ENCODE measurements at places on chromosomes 5 and 9.

DNA sequence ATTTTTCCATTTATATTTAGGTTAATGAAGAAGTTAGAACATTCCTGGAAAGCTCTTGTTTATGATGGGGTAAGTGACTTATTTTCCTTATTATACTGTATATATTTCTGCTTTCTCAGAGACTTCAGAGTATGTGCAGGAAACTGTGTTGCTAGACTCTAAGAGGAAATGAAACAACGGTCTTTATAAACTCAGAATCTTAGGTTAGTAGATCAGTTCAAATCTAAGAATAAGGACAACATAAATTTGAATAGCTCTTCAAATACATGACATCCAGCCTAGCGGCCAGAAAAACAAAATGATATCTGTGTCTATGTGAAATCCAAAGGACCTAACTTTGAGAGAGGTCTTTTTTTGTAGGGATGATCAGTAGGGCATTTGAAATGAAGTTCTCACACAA, 94.3 kb downstream of the PRKACG start:
- DNase-seq: no peak

GRCh38 chr9:137406876-137407589, 15.9 kb downstream of the EXD3 start:
- peak; percentile 27 for DNase-seq

DNA sequence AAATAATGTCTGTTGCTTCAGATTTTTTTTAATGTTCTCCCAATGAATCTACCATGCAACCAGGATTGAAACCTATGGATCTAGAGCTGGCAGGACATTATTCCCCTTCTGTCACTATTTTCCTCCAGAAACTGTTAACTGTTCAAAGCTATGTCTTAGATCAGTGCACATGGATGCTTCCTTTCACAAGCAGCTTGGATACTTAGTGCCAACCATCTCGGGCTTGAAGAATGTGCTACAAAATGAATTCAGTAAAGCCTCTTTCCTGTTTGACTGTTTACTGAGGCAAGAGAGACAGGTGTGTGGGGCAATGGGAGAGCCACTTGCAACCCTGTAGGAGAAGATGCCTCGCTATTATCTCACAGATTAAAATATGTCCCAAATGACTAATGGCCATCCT, 774.8 kb downstream of the KCTD16 start:
- DNase-seq: no peak

DNA sequence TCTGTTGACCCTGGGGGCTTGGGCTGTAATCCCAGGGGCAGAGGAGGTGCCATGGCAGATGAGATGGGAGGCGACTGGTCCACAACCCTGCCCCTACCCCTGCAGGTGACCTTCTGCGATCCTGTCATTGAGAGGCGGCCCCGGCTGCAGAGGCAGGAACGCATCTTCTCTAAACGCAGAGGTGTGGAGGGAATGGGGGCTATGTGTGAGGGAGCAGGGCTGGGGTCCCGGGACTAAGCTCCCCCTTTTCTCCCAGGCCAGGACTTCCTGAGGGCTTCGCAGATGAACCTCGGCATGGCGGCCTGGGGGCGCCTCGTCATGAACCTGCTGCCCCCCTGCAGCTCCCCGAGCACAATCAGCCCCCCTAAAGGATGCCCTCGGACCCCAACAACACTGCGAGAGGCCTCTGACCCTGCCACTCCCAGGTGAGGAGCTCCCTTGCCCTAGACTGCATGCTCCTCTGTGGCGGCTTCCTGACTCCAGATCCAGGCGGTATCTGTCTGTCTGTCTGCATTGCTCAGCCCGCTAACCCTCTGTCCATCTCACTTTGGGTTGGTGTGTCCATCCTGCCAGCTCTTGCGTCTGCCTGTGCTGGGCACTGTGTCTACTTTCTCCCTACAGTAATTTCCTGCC, 9.9 kb downstream of the ZDHHC12 start:
- DNase-seq: no peak

GRCh38 chr5:130963798-130964197, 201.3 kb downstream of the HINT1 start:
- DNase-seq: no peak

GRCh38 chr9:94586814-94587213, 6.8 kb downstream of the FBP2 start:
- no peak for DNase-seq

GRCh38 chr5:173155912-173156311, 11.6 kb downstream of the BNIP1 start:
- DNase-seq: no peak

GRCh38 chr5:15056988-15057592, 185.5 kb upstream of the ANKH start:
- DNase-seq: no peak

DNA sequence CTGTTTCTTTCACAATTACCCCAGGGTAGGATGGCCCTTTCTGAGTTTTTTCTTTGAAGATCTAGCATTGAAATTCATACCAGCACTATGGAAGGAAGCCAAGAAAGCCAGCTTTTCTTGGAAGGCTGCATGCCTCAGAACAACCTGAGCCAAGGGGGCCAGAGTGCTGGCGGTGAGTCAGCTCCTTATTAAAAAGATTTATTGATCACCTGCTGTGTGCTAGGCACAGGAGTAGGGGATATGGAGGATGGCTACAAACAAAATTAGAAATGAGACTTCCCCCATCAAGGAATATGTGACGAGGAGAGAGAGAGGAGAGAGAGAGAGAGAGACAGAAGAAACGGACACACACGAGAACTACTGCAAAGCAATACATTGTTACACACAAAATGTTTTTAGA, 184.6 kb upstream of the PUM3 start:
- DNase-seq: peak; percentile 50

GRCh38 chr9:22342491-22343217, 104.0 kb upstream of the DMRTA1 start:
- no peak for DNase-seq

DNA sequence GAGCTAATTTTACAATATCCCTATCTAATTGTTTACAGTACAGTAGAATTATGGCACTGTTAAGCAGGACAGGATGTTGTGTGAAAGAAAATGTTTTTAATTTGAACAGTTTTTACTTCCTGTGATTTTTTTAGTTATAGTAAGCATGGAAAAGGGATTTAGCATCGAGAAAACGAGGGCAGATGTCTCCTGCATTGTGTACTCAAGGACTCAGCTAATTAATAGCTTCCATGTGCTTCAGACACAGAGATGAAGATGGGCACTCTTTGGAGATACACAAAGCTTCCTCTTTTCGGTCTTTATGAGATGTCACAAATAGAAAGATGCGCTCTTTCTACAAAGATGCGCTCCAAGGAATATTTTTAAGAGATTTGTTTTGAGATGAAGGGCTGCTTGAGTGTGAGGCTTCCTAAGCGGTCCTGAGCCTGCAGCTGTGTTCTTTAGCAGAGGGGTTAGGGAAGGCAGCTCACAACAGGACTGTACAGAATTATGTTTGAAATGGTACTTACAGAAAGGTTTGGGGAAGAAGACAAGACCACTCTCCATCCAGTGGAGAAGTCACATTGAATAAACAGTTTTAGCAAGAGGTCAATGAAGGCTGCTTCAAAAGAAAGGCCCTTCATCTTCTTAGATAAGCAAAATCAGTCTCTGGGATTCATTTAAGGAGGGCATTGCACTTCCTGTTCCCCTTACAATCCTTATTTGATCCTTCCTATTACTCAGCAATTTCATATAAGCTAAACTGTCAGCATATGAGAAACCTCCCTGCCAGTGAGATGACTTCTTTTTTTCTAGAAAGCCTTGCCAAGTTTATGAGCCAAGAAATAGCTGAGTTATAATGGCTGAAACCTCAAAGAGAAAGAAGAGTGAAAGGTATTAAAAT, 311.5 kb downstream of the EFNA5 start:
- DNase-seq: no peak

GRCh38 chr9:86649913-86650312, 295.7 kb upstream of the TUT7 start:
- DNase-seq: no peak

DNA sequence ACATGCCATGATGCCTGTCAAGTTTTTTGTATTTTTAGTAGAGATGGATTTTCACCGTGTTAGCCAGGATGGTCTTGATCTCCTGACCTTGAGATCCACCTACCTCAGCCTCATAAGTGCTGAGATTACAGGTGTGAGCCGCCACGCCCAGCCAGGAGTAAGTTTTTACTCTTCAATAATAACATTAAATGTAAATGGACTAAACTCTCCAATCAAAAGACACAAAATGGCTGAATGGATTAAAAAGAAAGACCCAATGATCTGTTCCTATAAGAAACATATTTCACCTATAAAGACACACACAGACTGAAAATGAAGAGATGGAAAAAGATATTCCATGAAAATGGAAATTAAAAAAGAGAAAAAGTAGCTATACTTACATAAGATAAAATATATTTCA, 37.2 kb upstream of the ISOC1 start:
- DNase-seq: no peak

DNA sequence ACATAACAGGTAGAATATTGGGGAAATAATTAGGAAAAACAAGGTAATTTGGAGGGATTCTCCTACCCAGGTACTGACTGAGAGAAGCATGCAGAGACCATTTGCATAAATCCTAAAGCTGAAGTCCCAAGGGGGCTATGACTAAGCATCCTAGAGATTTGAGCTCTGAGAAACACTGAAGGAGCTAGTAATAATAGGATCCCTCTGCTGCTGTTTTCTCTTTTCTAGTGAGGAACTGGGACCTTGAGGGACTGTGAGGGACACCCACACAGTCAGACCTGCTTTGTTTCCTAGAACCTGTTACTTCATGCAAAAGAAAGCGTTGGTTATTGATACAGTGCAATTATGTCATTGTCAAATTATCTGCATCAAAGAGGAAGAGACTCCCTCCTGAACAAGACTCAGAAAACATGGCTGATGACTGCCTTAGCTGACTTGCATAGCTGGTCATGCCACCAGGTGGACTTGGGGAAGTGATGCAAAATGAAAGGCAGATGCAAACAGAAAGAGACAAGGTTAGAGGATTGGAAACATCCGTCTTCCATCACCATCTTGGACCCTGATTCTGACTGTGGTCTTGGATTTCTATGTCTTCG, 335.4 kb downstream of the NTRK2 start:
- no peak for DNase-seq

- DNase-seq: no peak
Observed at GRCh38 chr9:2126331-2126803, 111.2 kb downstream of the SMARCA2 start.

DNA sequence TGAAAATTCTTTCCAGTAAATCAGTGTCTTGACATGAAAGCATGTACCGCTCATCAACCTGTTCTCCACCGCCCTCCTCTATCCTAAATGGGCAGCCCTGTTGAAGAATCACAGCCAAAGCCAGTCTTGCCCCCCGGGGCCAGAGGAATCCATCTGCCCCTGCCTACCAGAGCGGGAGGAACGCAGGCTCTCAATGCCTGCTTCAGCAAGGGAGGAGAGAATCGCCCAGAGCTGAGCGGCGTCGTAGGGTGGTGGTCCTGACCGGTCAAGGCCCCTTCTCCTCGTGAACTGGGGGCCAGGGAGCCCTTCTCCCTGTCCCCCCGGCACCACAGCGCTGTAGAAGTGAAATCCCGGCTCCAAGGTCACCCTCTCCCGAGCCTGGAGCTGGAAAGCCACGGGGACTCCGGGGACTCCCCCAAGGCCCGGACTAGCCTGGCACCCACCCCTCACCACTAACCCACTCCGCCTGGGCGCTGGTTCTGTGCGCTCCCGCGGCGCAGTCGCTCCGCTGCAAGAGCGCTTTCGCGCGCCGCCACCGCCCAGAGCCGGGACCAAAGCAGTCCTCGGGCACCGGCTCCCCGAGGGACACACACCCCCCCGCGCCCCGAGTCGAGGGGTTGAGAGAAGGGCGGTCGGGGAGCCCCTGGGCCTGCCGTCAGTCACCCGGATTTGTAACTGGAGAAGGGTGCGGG, 718 bp upstream of the TMEM215 start:
- no peak for DNase-seq

GRCh38 chr9:131618785-131619184, 73.5 kb downstream of the PRRT1B start:
- no peak for DNase-seq

DNA sequence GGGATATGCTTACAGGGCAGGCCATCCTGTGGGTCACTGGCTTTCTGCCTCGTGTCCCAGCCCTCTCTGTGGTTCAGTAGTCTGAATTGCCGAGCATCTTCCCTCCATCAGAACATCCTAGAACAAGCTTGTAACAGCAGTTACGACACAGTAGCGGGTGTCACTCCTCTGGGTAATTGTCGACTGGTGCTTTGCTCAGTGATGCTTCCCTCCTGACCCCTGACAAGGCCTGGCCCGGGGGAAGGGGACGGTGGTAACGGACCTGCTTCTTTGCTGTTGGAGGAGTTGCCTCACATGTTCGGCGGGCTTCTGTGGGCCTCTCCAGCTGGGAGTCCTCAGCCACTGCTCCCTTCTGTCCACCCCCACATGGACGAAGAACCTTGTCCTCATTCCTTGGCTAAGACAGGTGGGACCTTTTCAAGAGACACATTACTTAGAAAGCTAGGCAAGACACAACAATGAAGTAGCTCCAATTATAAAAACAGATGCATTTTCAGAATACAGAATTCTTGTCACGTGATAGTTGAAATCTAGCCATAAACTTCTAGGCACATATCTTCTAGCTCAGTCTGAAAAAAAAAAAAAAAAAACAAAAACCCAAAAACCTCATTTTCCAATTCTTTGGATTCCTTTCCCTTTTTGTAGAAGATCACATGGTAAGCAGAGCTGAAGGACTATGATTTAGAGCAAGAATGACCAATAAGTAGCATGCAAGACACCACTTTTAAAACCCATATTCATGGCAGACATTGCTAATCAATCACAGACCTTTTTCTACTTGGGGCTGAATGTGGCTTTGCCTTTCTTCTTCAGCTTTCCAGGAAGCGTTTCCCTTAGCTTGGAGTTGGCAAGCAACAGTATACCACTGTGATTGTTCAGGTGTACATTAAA, 25.0 kb downstream of the HMCN2 start:
- DNase-seq: no peak

- DNase-seq: no peak
Observed at GRCh38 chr5:166596043-166596442, 1695.4 kb upstream of the WWC1 start.

- no peak for DNase-seq
Observed at GRCh38 chr9:35669331-35670145, 4.2 kb upstream of the CA9 start.

DNA sequence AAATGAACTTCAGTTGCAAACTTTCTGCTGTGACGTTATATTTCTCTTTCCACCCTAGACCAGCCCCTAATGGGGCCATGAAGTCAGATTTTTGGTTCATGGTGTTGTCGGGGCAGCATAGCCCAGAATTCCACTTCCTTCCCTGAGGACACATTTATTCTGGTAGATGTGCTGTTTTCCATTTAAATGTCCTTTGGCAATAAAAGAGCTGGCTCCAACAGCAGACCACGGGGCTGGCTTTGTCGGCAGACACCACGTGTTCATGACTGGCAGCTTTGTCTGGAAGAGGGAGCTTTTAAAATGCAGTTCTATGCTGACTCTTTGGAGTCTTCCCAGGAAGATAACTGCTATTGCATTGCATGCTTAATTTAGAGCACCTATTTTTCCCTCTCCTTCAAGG, 17.6 kb upstream of the LCP2 start:
- DNase-seq: no peak

GRCh38 chr5:91277093-91277626, 106.0 kb downstream of the ARRDC3 start:
- no peak for DNase-seq

DNA sequence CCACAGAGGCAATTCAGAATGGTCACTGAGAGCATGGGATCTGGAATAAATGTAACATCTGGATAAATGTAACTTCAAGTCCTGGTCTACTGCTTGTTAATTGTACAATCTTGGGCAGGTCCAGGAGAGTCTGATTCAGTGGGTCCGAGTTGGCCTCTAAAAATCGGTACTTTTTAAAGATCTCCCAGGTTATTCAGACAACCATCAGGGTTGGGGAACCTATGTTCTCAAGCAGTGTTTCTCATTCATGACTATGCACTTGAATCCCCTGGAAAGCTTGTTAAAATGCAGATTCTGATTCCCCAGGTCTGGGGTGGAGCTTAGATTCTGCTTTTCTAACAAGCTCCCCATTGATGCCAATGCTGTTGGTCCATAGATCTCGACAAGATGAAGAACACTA, 14.8 kb downstream of the ANXA1 start:
- DNase-seq: no peak

Data from DMS79 treated with DMSO at 0.1 percent for 48 hours (cell line).